ENCODE measurements at places on chromosomes 1 and 21.

GRCh38 chr1:223641523-223642039 lies 23.9 kb downstream of the CAPN8 start:
- no peak for DNase-seq

GRCh38 chr21:26085127-26085526 lies 85.4 kb downstream of the APP start:
- no peak for DNase-seq

DNA sequence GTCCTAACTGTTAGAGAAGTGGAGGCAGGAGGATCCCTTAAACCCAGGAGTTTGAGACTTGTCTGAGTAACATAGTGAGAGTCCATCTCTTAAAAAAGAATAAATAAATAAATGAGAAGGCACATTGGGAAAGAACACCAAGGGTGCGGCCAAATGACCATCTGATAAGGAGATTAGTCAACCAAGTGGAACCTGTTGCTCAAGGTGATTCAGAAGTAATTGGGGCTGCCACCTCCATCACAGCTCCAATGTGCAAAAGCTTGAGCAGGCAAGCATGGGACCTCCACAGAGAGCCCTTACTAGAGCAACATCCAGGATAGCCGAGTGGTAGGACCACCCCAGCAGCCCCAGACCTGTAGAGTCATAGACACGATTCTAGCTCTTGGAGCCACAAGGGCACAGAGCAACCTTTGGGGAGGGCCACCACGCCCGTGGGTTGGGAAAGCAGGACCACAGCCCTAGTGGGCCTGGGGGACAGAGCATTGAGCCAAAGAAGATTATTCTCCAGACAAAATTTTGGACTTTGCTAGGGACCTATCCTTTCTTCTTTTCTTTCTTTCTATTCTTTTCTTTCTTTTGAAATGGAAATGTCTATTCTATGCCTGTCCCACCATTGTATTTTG lies 40.9 kb downstream of the KCNK1 start:
- DNase-seq, result no peak

- DNase-seq, result no peak
These were observed 10.9 kb downstream of the WNT4 start for GRCh38 chr1:22131875-22132486.

DNA sequence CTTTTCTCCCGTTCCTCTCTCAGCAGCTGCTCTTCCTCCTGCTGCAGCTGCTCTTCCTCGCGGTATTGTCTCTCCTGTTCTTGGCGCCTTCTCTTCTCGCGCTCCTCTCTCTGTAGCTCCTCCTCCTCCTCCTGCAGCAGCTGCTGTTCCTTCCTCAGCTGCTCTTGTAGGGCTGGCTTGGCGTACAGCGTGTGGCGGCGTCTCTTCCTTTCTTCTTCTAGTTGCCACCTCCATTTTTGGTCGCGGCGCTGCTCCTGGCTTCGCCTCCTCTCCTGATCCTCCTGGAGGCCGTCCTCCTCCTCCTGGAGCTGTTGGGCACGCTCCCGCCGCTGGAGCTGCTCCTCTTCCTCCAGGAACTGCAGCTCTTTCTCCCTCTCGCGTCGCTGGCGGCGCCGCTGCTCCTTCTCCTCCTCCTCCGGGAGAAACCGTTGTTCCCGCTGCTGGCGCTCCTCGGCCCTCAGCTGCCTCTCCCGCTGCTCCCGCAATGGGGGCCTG lies 4.8 kb downstream of the TCHH start:
- no peak for DNase-seq

- no peak for DNase-seq
These were observed 57.5 kb upstream of the KIAA0040 start for GRCh38 chr1:175250027-175250426.

- no peak for DNase-seq
These were observed 10.0 kb downstream of the NCF2 start for GRCh38 chr1:183580281-183580682.
